Stimulated activated CD4-positive, alpha-beta T cell treated with anti-CD3 and anti-CD28 coated beads, Interleukin-1b, Interleukin-23, amount 100 ng/mL, for 1 hour (primary cell): ENCODE measurements at places on chromosomes 5 and 9.

DNA sequence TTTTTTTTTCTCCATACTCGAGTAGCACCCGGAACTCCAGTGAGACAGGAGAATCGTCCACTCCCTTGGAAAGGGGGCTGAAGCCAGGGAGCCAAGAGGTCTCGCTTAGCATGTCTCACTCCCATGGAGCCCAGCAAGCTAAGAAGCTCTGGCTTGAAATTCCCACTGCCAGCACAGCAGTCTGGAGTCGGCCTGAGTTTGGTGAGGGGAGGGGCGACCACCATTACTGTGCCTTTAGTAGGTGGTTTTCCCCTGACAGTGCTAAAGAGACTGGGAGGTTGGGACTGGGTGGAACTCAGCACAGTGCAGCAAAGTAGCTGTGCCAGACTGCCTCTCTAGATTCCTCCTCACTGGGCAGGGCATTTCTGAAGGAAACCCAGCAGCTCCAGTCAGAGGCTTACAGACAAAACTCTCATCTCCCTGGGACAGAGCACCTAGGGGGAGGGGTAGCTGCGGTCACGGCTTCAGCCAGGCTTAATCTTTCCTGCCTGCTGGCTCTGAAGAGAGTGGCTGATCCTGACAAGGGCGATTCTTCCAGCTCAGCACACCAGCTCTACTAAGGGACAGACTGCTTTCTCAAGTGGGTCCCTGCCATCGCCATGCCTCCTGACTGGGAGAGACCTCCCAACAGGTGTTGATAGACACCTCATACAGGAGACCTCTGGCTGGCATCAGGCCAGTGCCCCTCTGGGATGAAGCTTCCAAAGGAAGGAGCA, 414.5 kb upstream of the ZNF608 start:
- no peak for DNase-seq

- no peak for DNase-seq
Observed at GRCh38 chr9:69086312-69086711, 50.8 kb downstream of the FXN start.

DNA sequence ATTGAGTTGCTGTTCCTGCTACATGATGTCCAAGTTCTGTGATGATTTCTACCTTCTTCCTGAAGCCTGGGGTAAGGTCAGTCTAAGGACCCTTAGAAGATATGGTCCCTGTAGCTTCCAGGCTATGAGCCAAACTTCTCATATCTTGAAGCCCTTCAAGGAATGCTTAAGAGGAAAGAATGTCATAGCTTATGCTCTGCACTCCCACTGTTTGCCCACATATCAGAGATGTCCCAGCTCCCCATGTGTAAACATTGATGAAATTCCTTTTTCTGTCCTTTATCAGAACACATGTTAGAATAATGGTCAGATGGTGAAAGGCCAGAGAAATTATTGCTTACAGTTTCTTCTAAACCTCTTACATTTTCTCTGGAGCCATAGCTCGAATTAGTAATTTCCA, 41.4 kb upstream of the RUSC2 start:
- DNase-seq, result no peak

GRCh38 chr9:17611917-17612316, 33.1 kb downstream of the SH3GL2 start:
- DNase-seq, result no peak

- DNase-seq, result no peak
Observed at GRCh38 chr5:77852068-77852513, 76.0 kb upstream of the TBCA start.

- DNase-seq, result no peak
Observed at GRCh38 chr9:97694769-97695168, 2.4 kb downstream of the XPA start.

DNA sequence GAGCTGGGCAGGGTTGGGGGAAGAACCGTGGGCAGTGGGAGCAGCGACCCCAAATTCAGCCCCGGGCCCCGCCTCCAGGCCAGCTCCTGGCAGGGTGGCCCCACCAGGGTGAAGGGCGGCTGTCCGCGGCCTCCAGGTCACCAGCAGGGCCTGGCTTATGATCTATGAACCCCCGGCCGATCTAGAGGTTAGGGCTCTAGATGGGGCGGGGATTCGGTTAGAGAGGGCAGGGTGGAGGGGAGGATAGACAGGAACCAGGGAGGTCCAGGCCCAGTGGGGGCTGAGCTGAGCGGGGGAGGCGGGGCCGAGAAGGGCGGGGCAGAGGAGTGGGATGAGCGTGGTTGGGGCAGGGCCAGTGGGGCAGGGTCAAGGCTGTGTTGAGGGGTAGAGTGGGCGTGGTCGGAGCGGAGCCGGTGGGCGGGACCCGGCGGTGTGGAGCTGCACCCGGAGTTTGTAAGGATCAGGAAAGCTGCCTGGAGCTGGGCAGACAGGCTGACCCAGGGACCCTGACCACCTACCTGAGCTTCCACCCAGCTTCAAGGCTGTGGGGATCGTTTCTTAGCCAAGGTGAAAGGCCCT, 29.3 kb upstream of the OBP2B start:
- peak; percentile 5 for DNase-seq

DNA sequence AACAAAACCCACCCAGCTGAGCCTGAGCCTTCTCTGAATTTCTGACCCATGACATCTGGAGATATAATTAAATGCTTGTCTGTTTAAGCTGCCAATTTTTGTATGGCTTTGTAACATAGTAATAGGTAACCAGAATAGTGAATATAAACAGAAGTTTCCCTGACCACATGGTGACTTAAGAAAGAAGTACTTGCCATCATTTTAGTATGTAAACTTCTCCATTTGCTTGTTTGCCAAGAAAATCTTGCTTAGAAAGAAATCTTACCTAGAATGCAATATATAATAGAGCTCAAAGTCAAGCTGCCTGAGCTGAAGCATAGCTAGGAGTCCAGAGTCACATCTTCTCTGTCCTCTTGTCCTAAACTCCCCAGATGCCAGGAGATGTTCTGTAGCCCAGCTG, 117.0 kb downstream of the PCSK1 start:
- DNase-seq, result no peak

DNA sequence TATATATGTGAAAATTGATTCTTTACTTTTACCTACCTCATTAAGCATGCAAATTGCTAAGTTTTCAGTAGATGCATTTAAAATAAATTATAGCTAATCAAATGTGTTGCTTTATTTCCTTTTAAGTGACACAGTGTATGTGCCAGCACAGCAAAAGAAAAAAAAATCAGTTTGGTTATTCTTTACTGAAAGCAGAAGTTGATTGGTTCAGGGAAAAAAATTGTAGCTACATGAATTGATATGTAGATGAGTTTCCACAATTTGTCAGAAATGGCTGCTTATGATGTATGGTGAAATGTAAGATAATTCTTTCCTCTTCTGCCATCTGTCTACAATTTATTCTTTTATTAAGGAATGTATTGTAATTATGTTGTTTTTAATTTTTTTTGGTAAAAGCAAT, 57.8 kb downstream of the PARP8 start:
- DNase-seq, result no peak

DNA sequence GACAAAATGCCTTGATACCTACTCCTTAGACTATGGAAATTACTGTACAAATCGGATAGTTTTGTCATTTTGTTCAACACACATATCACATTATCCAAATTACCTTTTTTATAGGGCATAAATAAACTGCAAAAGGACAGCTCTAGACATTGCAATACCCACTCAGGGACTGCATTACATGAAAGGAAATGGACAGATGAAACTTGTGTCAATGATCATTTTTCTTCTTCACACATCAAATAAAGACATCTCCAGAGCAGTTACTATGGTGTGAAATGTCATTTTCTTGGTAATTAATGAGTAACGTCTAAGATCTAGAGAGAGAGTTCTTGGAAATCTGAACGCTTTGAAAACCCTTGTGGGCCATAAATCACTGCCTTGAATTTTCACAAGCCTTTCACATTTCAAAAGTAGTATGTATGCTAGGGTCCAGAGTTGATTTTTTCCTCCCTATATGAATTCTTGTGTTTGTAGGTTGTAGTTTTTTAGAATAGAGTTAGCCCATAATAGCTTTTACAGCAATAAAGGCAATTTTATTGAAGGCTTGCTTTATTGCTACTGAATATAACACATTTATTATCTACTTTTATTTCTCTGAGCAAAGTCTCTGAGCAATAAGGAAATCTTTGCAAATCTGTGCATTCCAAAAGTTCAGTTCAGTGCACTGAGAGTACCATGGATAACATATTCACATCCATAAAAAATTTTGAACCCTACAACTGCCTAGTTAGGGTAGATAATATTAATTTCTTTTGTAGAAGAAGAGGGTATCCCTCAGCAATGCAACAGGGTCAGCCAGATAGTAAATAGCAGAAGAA, 358.0 kb upstream of the PCSK5 start:
- no peak for DNase-seq

DNA sequence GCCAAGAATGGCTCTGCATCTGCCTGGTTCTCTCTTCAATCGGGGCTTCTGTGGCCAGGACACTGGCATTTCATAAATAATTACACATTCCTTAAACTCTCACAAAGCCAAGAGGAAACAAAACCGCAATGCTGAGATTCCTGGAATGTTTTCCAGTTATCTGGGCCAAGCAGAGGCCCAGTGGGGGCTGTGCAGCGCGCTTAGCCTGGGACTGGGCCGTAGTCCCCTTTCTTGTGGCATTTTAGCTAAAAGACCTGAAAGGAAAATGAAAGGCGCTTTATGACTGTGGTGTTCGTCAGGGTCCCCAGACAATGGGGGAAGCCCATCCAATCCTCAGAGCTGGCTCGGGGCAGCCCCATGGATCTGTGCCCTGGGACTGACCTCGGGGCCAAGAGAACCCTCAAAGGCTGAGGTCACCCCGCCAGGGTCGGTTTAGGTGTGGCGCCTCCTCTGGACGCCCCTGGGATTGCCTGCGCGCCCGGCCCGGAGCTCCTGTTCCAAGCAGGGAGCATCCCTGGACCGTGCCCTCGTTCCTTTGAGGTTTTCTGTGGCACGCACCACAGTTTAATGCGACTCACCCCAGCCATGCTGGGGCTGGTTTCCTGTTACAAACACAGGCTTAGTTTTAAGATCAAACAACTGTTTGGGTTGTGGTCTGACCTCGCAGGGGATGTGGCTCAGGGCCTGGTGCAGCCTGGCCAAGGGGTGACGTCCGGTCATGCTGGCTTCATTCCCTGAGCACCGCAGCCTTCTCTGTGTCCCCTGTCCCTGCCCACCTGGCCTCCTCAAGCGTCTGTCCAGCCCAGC, 51.5 kb upstream of the NKD2 start:
- DNase-seq, result no peak

GRCh38 chr5:118687100-118687499, 301.2 kb downstream of the DTWD2 start:
- no peak for DNase-seq

GRCh38 chr5:75885321-75885720, 168.1 kb upstream of the POC5 start:
- DNase-seq, result no peak

GRCh38 chr5:72407541-72407940, 87.4 kb downstream of the PTCD2 start:
- DNase-seq, result no peak

- no peak for DNase-seq
Observed at GRCh38 chr5:159640446-159640845, 275.8 kb upstream of the ADRA1B start.

- DNase-seq, result no peak
Observed at GRCh38 chr5:108546939-108547338, 165.0 kb upstream of the FBXL17 start.
